ENCODE measurements at places on chromosomes 4 and X. TPM values are rescaled to one million over a fixed set of nuclear protein-coding genes. Genes with fewer than 3 reads are reported as not detected.

DNA sequence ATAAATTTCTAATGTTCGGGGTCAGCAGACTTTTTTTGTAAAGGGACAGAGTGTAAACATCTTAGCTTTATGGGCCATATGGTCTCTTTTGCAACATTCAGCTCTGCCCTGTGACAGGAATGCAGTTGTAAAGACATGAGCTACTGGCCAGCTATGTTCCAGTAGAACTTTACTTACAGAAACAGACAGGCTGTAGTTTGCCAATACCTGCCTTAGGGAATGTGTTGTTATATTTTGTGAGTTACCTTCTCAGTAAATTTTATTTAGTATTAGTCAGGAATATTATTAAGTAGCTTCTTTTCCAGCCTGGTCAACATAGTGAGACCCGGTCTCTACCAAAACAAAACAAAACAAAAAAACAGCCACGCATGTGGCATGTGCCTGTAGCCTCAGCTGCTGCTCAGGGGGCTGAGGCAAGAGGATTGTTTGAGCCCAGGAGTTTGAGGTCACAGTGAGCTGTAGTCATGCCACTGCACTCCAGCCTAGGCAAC is 48.7 kb downstream of the HTT start:
- DNase-seq, result no peak

DNA sequence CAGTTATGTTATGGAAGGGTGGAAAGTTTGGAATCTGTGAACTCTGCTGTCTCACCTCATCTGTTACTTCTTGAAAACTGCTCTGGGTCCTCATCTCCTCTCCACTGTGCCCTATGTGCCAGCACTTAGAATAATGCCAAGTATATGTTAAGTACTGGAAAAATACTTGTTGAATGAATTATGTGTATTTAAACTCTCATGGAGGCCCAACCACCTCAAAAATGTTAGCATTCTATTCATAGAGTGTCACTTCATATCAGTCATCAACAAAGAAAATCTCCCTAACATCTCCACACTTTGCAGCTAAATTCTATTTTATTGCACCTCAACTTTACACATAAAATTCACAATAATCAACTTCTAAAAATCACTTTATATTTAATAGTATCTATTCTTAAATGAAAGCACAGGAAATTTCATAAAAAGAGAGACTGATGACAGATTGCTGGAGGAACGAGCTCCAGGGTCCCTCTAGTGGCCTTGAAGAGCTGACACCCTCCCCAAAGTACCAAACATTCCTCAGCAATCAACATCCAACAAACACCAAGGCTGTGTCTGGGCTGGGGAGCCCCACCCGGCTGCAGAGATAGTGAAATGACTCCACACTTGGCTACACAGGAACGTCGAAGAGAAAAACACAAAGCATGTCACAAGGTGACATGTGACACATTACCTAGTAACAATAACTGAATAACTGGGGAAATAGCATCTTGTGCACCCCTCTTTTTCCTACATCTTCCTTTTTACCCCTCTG is 45.8 kb downstream of the SLC39A8 start:
- peak; percentile 20 for DNase-seq

Gene NHS
- 3.8 TPM for total RNA-seq

GRCh38 chr4:27595571-27596360 is 735.1 kb downstream of the STIM2 start:
- DNase-seq, result no peak

- DNase-seq, result no peak
Observed at GRCh38 chrX:96752781-96753180, 68.1 kb downstream of the DIAPH2 start.

- DNase-seq, result no peak
Observed at GRCh38 chrX:22758807-22759481, 240.8 kb upstream of the DDX53 start.

DNA sequence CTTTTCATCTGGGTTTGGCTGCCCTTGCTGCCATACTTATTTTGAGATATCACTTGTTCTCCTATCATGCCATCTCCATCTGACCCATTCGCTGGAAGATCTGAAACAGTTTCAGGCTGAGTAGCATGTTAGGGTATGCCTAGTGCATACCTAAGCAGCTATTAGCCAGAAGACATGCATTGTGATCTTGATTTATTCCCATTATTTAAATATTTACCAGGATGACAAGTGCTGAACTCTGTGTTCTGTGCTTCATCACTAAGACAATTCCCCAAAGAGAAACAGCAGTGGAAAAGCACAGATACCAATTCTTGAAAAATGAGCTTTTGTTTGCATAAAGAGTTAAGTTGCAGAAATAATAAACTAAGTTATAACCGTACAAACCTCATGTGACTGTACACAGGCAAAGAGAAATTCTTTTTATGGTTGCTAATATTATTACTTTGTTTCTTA is 271.0 kb upstream of the ARSJ start:
- peak; percentile 69 for DNase-seq

- peak; percentile 10 for DNase-seq
Observed at GRCh38 chr4:111031001-111031579, 408.2 kb upstream of the PITX2 start.

DNA sequence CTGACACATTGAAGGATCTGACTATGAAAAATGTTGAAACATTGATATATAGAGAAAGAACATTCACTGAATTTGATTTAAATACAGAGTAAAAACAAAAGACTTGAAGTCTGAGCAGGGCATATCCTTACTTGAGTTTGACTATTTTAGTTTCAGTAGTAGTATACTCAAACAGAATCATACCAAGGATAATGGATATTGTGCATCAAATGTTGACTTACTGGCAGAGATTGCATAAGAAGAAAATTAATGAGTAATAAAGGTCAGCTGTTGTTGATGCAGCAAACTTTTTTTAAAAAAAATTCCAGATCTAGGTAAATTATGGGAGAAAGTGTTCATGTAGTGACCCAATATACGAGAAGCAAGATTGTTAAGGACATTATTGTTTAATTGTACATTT is 94.5 kb upstream of the APOOL start:
- no peak for DNase-seq

All from fibroblast of lung (primary cell).